Astrocyte of the hippocampus (primary cell): ENCODE measurements at places on chromosomes 12 and 14.
A peak's percentile ranks its signal among the peaks of the same experiment; 100 is the strongest.

DNA sequence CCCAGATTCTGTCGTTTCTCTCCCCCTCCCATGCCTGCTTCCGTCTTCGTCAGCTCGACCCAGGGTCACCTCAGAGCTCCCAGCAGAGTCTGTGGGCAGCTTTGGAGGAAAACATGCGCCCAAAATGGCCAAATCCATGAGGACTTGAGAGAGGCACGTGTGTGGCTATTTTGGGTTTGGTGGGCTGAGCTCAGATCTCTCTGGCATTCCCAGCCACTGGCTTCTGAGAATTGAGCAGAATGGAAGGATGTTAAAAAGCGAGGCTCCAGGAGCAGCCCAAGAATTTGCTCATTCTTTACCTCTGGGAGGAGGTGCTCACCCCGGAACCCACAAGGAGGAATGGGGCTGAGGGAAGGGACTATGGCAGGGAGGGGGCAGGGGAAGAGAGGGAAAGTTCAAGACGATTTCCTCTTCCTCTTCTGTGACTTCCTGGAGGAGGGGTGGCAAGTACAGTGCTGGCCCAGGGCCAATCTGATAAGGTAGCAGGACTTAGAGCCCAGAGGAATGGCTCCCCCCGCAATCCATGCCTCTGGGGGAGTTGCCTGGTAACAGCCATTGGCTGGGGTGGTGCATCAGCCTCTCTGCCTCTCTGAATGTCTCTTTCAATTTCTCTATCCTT is 20.1 kb downstream of the TSPAN9 start:
- DNase-seq, result peak; percentile 85

GRCh38 chr12:68304626-68305025 is 27.5 kb downstream of the MDM1 start:
- DNase-seq, result no peak

GRCh38 chr14:61691495-61691894 is 3.8 kb upstream of the HIF1A start:
- no peak for DNase-seq

- peak; percentile 50 for DNase-seq
These were observed 39.8 kb downstream of the ACTN1 start for GRCh38 chr14:68939181-68939892.

DNA sequence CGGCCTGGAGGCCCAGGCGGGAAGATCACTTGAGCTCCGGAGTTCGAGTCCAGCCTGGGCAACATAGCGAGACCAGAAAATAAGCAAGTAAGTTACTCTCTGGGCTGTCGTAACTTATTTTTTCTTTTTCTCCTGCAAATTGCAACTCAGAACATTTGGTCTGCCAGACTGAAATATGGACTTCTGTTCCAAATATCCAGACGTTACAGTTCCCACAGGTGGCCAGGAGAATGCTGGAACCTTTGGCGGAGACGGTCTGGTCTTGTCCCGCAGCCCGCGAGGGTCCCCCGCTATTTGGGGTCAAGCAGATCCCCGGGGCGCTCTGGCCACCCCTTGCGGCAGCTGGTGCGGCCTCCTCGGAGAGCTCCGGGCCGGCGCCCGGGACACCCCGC is 488 bp upstream of the PLEKHH1 start:
- no peak for DNase-seq
